Activated naive CD4-positive, alpha-beta T cell treated with anti-CD3 and anti-CD28 coated beads for 36 hours (primary cell): ENCODE measurements at places on chromosomes 4 and X.

DNA sequence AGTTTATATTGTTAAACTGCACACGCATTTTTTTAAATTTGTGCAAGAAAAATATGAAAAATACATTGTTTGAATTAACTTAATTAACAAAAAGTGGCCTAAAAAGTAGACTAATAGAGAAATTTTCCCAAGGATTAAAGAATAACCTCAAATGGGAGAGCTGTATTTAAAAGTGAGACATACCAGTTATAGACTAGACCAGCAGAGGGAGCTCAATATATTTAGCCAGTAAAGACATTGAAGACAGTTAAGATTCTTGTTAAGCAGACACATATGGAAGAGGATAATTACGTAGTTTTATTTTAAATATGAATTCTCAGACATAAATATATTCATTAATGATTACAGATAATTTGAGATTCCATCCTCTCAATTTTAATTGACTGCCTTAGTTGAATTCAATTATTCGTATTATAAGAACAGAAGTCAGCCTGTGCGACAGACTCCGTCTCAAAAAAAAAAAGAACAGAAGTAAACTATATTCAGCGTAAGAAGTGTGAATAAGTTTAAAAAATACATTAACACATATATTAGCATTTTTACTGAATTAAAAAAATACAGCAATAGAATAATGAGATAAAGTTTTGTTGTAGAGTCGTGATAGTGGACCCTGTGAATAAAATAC is 64.8 kb downstream of the GLRA3 start:
- H3K36me3 ChIP-seq, result no peaks in the 10 kb centered on the region
- DNase-seq, result no peak
- H3K4me3 ChIP-seq, result no peak overlapping the region
- no peaks in the 10 kb centered on the region for H3K4me1 ChIP-seq

- no peaks in the 10 kb centered on the region for H3K27me3 ChIP-seq
- H3K36me3 ChIP-seq, result no peaks in the 10 kb centered on the region
- no peak overlapping the region for H3K27ac ChIP-seq
- H3K4me3 ChIP-seq, result no peak overlapping the region
Observed at GRCh38 chr4:188439641-188440311, 300.5 kb downstream of the TRIML1 start.

GRCh38 chr4:103482471-103482870 is 237.3 kb downstream of the TACR3 start:
- no peak overlapping the region for H3K27ac ChIP-seq
- no peak overlapping the region for H3K4me3 ChIP-seq
- DNase-seq, result no peak
- H3K36me3 ChIP-seq, result no peaks in the 10 kb centered on the region
- no peaks in the 10 kb centered on the region for H3K4me1 ChIP-seq
- H3K27me3 ChIP-seq, result no peaks in the 10 kb centered on the region

- H3K27ac ChIP-seq, result no peak overlapping the region
- no peak for DNase-seq
- H3K4me1 ChIP-seq, result no peaks in the 10 kb centered on the region
- H3K4me3 ChIP-seq, result no peak overlapping the region
- no peaks in the 10 kb centered on the region for H3K36me3 ChIP-seq
- no peaks in the 10 kb centered on the region for H3K27me3 ChIP-seq
Observed at GRCh38 chrX:47674776-47675175, 15.8 kb upstream of the UXT start.
